Naive thymus-derived CD4-positive, alpha-beta T cell (primary cell): ENCODE measurements at places on chromosomes 1 and 21.
A peak's percentile ranks its signal among the peaks of the same experiment; 100 is the strongest.

DNA sequence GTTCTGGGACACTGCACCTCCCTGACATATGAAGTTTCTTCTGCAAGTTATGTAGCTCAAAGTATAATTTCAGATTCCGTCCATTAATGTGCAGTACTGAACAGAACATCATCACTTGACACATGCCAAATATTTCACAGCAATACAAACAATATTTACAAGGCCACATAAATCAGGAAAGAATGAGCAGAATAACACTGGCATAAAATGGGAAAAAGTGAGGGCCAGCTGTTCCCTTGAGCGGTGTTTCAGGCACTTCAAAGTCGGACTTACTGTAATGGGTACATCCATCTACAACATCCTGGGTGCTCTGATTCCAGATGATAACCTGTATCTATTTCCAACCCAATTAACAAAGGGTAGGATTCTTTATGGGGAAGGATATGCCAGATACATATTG, 217.4 kb downstream of the APP start:
- DNase-seq: no peak

DNA sequence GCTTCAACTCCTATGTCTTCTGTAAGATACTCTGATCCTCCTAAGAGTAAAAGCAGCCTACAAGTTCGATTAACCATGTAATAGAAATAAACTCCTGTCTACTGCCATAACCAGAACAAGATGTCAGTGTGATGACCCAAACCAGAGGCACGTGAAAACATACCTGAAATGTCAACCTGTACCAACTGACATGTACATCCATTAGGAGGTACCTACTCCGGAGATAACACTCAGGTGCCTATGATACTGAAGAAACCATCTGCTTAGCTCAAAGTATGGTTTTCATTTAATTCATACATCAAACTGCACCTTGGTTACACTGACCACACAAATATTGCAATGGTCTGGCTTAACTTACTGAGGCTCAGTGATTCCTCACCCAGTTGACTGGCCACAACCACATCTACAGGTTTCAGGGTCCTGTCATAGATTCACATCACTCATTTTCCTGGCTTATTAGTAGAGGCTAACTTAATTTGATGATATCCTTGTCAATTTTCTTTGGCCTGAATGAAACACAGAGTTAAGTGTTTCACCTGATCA, 4.4 kb downstream of the ITPKB start:
- DNase-seq: no peak

GRCh38 chr1:166089804-166090203, 77.0 kb downstream of the FAM78B start:
- no peak for DNase-seq

DNA sequence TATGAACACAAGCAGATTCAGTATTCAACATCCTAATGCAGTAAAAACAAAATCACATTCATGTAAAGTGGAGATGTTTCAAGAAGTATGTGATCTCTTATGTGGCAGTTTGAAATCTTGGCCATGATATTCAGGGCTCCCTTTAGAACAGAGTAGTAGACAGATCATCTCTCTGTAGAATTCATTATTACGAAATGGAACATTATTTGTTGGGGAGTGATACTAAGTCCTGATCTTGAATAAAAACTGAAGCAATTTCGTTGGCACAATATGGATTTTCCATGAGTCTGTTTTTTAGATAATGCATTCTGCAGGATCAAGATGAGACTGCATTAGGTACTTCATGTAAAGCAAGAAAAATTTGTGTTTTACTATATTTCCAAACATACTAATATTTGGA, 264.4 kb upstream of the NRIP1 start:
- DNase-seq: no peak

GRCh38 chr1:86753700-86754099, 49.3 kb downstream of the SH3GLB1 start:
- no peak for DNase-seq

DNA sequence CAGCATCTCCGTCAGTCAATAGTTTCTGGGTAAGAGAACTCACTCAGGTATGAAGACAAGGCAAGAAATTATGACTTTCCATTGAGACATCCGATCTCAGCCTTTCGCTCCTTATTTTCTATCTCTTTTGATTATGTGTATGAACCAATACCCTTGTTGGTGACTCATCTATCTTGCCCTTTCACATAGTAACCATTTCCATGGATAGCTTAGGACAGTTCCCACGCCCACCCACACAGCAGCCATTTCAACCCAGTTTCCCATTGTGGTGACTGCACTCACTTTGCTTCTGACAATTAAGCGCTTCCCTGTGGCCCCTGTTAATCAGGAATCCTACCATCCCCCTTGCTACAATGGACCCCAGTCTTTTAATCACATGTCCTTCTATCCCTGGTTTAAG, 210.6 kb upstream of the ADGRL2 start:
- no peak for DNase-seq

GRCh38 chr1:2561898-2562895, 6.0 kb downstream of the TNFRSF14 start:
- DNase-seq: no peak

GRCh38 chr1:86948212-86948611, 33.8 kb downstream of the HS2ST1 start:
- no peak for DNase-seq

- DNase-seq: no peak
Measured at GRCh38 chr1:97243973-97244560, 522.5 kb downstream of the PTBP2 start.

DNA sequence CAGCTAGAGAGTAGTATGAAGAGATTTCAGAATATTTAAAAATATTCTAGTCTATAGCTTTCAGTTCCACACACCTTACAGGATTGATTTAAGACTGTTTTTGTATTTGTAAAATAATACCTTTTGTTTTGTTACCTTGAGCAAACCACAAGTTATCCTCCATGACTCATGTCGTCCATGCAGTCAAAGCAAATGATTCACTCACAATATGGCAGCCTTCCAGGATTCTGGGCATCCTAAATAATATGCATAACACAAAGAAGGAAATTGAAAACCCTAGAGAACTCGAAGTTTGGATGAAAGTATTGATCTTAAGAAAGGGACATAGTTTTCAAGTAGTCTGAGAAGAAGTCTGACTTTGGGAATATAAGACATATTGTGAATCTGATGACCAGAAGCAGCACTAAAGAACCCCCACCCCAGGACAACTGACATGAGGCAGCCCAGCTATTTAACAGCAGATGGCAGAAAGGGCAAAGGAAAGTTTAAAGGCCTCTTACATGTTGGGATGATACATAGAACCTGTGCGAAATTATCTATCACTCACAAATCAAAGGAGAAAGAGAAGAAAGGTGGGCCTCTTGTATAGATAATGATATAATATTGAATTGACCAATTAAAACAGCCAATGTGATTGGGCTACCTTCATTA, 857.9 kb downstream of the BRINP3 start:
- DNase-seq: no peak

GRCh38 chr1:234188454-234188792, 184.8 kb upstream of the COA6 start:
- no peak for DNase-seq

DNA sequence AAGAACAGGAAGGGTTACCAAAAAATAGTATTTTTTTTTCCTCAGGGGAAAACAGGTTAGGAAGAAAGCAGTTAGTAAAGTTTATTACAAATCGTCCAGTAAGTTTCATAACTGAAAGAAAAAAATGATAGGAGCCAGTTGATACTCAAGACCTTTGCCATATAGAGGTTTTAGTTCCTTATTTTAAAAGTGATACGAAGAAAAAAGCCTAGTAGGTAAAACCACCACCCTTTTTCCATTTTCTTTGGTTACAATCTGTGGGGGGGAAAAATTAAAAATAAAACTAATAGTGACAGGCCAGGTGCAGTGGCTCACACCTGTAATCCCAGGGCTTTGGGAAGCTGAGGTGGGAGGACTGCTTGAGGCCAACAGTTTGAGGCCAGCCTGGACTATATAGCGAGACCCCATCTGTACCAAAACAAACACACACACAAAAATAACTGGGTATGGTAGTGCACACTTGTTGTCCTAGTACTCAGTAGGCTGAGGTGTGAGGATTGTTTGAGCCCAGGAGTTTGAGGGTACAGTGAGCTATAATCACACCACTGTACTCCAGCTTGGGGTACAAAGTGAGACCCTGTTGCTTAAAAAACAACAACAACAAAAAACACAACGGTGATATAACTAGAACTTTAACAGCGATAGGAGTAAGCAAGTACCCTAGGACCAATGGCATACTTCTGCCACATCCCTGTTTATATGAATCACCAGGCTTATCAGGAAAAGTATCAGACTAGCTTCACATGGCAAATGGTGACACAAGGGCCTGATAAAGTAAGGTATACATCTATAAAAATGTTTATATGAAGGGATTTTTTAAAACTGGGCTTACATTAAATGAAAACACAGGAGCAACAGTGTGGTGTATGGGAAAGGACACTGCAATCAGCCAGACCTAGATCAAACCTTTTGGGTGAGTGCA, 5.4 kb downstream of the TMEM59 start:
- no peak for DNase-seq

- DNase-seq: no peak
Measured at GRCh38 chr1:56645677-56646305, 677 bp downstream of the PRKAA2 start.

- DNase-seq: peak; percentile 59
Measured at GRCh38 chr1:149899460-149900284, at the start of gene BOLA1. BOLA1 (plus strand) TSS chr1:149899568; CDS start chr1:149900060, 492 bp downstream.

- DNase-seq: no peak
Measured at GRCh38 chr1:47471163-47471562, 33.3 kb downstream of the FOXD2 start.

DNA sequence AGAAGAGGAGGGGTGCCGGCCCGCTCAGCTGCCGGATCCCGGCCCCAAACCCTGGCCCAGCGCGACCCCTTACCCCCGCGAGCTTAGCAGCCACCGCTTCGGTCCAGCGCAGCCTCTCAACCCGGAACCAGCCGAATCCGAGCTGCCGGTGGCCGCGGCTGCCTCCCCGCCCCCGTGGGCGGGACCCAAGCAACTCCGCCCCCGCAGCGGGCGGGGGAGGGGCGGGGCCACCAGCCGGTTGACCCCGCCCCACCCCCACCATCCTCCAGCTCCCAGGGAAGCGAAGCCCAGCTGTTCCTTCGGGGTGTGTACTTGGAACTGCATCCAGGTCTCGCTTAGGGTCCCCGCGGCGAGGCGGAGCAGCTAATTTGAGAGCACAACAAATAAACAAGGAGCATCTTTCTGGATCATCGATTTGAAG, at the start of gene TRIM62:
TRIM62 (minus strand) TSS at position 123 of the 421 bp plus-strand sequence. CDS start 611 bp downstream, outside the sequence.
- DNase-seq: peak; percentile 79

GRCh38 chr21:45011911-45012661, 62.3 kb upstream of the ADARB1 start:
- DNase-seq: no peak

- peak; percentile 35 for DNase-seq
Measured at GRCh38 chr1:59976194-59977074, 49.9 kb upstream of the CYP2J2 start.

- DNase-seq: no peak
Measured at GRCh38 chr1:232274236-232274855, 355.6 kb downstream of the SIPA1L2 start.

DNA sequence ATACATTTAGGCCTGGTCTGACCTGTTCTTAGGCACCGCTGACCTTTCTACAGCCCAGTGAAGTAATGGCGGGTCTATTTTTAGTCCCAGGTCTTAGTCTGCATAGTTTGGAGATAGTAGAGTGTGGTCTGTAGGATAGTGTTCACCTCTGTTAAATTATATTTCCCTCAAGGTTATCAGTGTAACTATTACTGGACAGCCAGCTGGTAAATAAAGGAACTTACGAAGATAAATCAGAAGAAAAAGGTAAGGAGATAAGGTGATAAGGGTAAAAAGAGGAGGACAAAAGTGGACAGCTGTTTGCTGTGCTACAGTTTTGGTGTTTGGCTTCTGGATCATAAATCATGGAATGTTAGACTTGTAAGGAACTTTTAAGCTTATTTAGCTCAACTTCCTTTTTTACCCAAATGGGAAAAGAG, 8.7 kb downstream of the XPR1 start:
- DNase-seq: no peak

GRCh38 chr1:68293609-68294366, 61.5 kb upstream of the WLS start:
- DNase-seq: no peak

- DNase-seq: no peak
Measured at GRCh38 chr21:46355161-46356004, 31.4 kb downstream of the PCNT start.

GRCh38 chr1:226686440-226687425, 52.3 kb downstream of the ITPKB start:
- no peak for DNase-seq

- DNase-seq: no peak
Measured at GRCh38 chr21:23876925-23877558, 1730.2 kb downstream of the MRPL39 start.

DNA sequence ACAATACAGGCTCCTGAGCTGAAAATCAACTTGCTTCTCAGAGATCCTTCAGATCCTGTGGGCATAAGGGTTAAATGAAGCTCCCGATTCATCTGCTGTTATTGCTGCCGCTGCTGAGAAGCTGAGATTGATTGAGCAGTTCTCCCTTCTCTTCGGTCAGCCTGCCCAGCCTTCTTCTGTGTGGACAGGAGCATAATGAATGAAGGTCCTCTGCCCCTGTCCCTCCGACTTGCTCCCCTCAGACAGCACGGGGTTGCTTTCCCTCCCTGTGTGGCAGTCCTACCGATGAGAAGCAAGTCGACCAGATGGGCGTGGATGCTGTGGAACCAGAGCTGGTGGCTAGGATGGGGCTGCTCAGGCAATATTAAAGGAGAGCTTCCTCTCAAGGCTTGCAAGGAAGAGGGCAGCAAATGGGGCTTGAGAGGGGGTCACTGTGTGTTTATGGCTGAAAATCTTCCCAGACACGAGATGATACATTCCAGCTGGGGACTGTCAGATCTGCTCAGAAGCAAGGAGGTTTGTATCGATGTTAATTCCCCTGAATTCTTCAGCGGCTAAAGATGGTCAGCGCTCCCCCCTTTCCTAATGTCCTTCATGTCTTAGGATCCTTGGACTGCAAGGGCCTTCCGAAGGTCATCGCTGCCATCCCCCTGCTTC, 63.9 kb upstream of the GOLT1A start:
- no peak for DNase-seq

DNA sequence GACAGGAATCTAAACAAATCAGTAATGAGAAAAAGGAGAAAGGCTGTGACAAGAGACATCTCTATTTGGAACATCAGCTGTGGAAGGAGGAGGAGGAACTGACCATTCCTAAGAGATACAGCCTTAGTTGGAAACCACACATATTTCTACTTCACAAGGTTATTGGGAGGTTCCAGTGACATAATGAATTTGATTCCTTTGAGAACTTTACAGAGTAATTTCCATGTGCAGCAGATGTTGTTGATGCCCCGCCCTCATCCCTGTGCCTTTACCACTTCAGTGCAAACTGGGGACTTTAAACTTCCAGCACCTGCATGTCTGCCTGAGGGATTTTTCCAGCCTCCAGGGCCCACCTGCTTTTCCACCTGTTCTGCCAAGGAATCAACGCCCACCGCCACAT, 9.3 kb upstream of the ST6GALNAC5 start:
- DNase-seq: no peak

DNA sequence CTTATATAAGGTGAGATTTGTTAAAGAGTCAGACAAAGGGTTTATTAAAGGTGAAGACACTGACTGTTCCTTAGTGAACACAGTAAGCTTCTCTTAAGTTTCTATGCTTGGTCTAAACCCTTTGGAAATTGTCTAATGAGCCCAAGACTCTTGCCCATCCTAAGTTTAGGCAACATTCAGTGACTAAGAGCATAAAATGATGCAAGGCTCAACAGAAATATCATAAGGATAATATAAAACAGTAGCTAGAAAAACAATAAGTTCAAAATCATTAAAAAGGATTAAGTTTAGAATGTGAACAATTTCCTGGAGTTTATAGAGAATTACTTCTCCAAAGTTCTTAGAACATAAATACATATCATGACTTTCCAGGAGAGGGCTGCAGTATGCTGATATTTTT, 108.9 kb upstream of the PDC start:
- DNase-seq: no peak
